ENCODE measurements at places on chromosomes 6 and 20.

GRCh38 chr6:108570517-108570916 is 9.8 kb downstream of the FOXO3 start:
- no peak for DNase-seq

DNA sequence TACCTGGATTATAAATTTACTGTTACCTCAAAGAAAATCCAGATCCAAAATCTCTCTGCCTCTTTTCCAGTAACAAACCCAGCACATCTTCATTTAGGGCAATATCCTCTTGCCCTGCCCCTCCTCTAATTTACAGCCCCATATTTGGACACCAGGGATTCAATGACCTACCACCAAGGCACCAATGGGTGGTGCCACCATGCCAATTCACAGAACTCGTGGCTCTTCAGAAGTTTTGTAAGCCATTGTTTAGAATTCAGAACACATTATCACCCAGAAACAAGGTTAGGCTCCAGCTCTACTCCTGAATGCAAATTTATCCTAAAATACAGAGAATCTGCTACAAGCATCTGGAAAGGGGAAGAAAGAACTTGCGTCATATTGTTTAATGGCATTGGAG is 67.8 kb upstream of the SASH1 start:
- no peak for DNase-seq

DNA sequence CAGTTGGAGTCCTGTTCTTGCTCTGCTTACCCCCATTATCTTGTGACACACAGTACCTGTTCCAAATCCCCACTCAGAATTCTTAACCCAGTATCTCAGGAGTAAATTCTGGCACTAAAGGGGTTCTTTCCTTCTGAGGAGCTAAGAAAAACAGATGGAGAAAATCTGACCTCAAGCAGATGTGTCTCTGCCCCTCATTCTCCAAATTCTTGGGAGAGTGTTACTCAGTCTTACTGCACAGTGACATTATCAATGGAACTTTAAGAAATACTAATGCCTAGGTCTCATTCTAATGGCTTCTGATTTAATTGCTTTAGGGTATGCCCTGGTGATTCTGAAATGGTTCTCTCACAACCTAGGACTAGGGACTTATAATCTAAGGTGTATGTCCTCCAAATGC is 40.6 kb upstream of the PTPRK start:
- DNase-seq = no peak

DNA sequence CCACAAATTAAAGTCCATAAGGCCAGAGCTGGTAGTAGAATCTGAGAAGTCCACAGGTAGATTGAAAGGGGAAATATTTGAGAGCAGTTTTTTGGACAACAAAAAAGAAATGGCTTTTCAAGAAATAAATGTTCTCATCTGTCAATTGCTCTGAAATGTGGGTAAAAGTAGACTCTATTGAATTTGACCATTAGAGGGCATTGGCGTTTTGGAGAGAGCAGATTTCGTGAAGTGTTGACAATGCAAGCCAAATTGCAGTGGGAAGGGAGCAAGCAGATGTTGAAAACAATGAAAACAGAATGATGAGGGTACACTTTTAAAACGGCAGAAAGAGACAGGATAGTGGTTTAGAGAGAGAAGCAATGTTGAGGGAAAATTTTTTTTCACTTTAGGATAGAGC is 149.1 kb upstream of the FAM83B start:
- peak; percentile 28 for DNase-seq

DNA sequence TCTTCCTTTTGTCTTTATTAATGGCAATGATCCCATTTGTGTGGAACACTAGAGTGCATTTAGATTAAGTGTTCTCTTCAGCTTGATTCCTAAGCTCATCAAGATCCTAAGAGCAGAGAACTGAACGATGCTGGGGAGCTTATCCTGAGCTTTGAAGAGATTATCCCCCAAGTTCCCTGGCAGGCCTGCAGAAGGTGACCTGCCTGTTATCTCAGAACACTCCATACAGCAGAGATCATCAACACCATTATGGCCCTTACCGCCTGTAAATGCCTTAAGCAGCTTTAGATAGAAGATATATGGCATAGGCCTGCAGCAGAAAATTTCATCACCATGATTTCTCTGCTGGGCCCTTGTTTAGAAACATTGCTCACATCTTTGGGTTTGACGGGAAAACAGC is 779.9 kb upstream of the MAP3K7 start:
- DNase-seq = no peak

DNA sequence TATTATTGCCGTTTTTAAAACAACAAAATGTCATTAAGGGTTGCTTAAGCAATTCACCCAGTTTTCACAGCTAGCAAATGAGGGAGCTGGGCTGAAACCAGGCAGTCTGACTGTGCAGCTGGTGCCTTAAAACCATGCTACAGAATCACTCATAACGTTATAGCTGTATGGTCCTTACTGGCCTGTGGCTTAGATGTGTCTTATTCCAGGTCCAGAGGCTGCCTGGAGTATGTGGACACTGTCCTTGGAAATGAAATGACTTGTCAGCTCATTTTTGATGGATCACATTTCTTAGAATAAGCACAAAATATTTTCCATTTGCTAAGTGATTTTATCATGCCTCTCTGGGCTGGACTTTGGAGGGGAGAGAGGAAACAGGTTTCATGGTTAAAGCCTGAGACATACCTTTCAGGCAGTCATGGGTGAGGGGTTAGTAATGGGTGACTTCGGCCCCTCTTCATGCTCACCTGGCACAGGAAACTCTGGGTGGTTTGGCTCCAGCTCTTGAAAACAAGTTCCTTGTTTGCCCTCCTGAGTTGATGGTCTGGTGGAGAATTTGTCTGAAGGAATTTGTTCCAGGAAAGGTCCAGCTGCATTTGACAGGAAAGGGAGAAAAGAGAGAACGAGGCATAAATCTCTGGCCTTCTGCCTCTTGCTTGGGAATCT is 823.2 kb downstream of the DHX35 start:
- DNase-seq = no peak

DNA sequence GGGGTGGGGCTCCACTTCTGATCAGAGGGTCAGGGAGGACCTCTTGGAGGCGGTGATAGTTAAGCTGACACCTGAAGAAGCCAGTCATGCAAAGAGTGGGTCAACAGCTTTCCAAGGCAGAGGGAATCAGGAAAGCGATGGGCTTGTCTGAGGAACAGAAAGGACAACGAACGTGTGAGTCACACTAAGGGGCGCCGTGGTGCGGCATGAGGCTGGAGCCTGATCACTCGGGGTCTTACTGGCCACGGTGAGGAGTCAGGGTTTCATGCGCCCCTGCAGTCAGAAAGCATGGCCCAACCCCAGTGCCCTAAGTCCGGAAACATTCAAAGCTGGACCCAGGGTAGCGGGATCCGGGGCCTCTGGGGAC is 50.6 kb upstream of the SLC32A1 start:
- no peak for DNase-seq

DNA sequence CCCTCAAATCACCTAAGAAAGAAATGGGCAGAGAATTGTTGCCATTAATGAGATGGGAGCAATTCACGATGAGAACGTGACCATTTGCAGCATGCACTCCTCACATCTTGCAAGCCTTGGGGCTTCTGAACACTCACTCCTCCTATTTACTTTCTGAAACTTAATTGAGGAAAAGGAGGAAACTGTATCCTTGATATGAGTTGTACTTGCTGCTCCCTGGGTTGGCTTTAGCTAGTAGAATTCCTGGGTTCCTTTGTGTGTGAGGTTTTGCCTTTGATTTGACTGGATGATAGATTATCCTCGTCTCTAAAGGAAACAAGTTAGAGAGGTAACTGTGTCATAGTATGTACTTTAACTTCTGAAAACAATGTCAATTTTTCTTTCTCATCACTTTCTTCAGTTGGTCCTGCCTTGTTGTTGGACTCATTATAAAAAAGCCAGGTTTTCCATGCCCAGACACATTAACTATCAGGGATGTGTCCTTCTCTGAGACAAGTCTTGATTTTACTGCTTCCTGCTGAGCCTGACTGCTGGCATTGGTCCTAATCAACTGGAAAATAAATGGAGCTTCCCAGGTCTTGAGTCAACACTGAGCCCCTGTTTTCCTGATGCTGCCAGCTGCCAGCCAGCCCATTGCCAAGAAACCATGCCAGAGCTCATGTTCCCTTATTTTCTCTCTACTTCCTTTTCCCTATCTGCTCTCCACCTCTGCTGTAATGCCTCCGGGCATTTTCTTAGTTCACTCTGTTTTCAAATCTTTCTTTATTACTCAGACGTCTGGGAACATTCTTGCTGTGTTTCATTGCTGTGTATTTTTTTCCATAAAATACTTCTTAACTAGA is 6.0 kb upstream of the MRAP2 start:
- DNase-seq = peak; percentile 74

DNA sequence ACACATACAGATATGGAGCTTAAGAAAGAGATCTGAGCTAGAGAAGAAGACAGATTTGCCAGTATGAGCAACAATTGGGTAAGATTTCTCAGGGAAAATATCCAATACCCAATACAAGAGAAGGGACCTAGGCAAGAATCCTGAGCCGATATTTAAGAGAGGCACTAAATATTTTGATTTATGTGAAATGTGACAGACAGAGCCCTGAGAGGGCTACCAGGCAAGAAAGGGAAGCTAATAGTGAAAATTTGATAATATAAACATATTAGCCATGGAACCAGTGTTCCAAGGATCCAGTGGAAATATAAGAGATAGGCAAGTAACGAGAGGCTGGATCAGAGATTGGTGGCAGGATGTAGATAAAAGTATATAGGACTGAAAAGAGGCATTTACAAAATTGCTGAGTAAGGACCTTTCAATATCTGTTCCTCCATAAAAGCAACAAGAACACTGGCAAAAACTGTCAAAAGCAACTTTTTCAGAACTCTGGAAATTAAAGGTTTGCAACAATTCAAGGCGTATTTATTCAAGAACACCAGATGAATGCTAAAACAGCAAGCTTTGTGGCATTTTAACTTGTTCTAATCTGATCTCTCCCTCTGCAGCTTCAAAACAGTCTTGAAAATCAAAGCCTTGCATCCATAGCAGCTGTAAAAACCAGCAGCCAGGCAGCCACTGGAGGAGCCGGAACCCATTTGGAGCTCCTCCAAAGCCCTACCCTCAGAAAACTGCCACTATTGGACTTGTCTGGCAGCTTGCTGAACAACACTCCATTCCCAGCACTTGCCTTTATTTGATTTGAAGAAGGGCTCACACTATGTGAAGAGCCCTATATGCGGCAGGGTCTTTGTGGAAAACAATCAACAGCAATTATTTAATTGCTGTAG is 58.8 kb downstream of the REV3L start:
- DNase-seq = peak; percentile 85

GRCh38 chr20:2596673-2597279 is 55.7 kb upstream of the NOP56 start:
- DNase-seq = no peak

- DNase-seq = no peak
Observed at GRCh38 chr6:138037009-138037504, 70.2 kb downstream of the PERP start.

GRCh38 chr6:139010674-139011073 is 17.9 kb upstream of the ABRACL start:
- no peak for DNase-seq

- DNase-seq = no peak
Observed at GRCh38 chr6:29831776-29832175, 4.2 kb downstream of the HLA-G start.

- peak; percentile 75 for DNase-seq
Observed at GRCh38 chr6:165889636-165890403, 226.8 kb upstream of the PDE10A start.

DNA sequence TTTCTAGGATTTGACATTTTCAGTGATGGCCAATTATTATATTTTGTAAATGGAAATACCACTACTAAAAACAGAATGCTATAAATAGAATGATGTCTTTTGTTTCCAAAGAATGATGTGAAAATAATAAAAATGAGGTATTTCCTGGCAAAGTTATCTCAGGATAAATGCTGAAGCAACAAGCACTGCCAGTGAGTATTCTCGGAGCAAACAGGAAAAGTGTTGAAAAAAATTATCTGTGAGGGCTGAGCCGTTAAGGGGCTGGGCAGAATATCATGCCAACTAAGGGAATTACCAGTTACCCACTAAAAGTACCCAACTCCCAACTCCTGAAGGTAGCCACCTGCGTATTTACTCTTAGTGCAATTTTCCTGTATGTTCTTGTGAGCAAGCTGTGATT is 23.6 kb upstream of the SCAF8 start:
- no peak for DNase-seq

GRCh38 chr6:5497896-5498578 is 236.7 kb downstream of the FARS2 start:
- DNase-seq = peak; percentile 18

- DNase-seq = no peak
Observed at GRCh38 chr6:12364621-12365020, 74.5 kb downstream of the EDN1 start.

DNA sequence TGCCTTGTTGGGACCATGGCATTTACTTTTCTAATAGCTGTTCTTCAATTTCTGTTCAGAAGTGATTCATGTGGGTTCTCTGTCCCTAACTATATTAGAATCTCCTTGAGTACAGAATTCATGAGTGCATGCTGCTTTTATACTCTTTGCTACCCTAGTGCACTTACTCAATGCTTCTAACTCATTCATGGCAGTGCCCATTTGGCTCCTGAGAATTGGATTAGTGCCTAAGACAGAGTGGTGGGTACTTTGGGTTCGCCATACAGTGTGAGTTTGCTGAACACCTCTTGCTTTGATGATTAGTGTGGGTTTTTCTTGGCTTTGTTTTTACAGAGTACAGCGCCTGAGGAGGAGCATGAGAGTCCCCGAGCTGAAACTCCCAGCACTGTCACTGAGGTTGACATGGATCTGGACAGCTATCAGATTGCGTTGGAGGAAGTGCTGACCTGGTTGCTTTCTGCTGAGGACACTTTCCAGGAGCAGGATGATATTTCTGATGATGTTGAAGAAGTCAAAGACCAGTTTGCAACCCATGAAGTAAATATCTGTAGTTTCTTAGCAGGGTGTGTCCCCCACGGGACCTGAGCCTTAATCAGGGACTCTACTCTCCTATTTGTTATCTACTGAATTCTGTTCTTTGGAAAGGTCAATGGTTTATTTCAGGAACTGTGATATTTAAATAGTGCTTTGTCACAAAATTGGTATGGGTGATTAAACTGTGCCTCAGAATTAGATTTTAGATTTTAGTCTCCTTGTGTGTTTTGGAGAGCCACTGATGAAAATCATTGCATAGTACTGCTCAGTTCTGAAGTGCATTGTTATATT is 150.7 kb downstream of the UTRN start:
- DNase-seq = no peak

- DNase-seq = no peak
Observed at GRCh38 chr20:53948383-53949318, 121.7 kb downstream of the BCAS1 start.

- peak; percentile 26 for DNase-seq
Observed at GRCh38 chr6:150119173-150119572, 23.7 kb upstream of the PPP1R14C start.

DNA sequence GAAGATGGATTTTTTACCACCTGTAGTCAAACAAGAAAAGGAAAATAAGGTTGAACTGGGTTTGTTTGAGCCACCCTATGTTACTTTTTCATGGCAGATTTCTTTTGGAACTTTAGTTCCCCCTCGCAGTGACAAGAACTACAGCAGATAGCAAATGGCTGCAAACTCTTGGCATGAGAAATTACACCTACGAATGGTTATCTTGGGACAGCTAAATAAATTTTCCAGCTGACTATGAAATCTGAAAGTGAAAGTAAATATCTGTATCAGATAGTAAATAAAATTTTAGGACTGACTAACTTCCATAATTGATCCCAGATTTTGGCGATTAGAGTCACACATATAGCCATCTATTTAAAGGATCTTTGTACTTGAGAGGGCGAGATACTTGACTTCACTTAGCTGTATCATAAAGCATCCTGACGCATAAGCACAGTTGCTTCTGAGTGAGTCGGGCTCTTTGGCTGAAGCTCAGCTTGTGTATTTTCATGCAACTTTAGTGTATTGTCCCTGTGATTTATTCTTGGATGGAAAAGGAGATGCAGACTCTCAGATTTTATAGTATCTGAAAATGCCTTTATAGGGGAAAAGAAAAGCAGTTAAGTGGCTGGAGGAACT is 125.3 kb upstream of the B3GAT2 start:
- peak; percentile 31 for DNase-seq
